H1 (cell line): ENCODE measurements at places on chromosomes 2 and 18.

DNA sequence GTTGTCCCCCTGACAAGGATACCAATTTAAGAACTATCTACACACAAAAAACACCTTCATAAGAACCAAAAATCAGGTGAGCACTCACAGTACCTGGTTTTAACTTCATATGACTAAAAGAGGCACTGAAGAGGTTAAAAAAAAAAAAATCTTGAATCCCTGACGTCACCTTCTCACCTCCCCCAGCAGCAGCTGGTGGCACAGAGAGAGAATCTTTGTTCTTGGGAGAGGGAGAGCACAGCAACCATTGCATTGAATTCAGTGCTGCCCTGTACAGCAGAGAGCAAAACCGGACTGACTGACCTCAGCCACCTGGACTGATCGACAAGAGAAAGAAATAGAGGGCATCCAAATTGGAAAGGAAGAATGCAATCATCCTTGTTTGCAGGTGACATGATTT is 566.0 kb downstream of the TMX3 start:
- no peak for DNase-seq

GRCh38 chr18:35969676-35970075 is 2.8 kb upstream of the RMP24 start:
- DNase-seq, result no peak

- DNase-seq, result no peak
These were observed 27.2 kb downstream of the FAHD2B start for GRCh38 chr2:97067279-97068004.

DNA sequence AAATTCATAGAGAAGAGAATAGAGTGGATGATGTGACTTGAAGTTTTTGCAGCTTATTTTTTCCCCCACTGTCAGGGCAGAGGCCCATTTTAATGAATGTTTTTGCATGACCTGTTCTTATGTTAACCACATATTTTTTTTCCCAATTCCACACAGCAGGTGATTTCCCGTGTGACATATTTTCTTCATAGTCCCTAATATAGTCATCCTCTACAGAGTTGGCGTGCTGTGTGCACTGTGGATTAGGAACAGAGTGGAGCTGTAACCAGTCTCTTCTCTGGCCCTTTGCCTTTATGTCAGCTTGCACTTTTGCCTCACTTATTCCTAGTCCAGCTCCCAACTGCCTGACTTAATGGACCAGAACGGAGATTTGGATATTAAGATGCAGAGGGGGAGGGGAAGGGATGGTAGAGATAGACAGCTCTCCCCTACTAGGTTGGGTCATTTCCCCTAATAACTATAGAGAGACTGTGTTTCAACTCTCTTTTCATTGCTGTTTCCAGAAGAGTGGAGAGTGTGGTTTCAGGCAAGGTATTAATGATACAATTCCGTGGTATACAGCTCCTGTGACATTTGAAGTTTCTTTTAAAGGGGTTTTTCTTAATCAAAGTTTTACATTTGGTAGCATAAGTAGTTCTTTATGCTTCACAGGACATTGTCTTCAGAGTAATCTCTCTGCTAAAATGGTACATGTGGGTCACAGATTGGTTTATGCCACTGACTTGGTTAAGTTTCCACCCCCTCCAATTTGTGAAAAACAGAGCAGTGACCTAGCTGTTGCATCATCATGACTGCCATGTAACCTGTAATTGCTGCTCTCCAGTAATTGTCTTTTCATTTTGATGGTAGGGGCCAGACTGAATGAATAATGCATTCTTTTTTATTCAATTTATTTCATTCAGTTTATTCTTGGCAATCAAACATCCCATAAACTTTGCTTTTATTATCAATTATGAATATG is 161.3 kb downstream of the HAUS1 start:
- DNase-seq, result no peak

DNA sequence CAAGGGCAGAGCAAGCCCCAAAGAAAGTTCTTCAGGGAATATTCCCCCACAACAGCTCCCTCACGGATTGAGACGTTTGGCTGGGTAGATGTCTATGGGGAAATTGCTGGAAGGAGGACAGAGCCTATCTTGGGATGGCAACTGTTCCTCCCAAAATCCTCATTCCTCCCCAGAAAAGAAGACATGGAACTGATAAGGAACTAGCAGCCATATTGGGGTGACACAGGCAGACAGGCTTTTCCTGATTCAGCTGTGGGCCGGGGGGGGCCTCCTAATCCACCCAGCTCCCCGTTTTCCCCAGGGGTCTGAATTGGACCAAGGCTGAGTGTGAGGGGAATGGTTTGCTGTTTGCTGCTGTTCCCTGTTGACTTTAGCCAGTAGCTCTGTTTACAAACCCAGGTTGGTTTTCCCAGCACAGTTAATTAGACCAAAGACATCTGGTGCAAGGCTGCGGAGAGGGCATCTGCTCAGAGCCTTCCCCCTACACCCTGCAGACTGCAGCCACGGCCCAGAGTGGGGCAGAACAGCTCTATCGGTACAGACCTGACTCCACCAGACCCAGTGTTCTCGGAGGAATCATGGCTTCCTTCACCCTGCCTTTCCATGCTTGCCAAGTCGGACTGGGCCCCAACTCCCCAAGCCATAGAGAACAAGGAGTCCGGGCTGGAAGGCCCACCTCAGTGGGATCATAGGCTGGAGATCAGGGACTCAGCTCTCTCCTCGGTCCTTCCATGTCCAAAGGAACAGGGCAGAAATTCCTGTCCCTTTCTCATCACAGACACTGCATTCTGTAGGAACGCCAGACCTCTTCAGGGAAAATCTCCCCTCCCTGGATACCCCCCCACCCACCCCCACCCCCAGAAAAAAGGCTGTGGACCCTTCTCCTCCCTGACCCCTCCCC is 1.7 kb upstream of the PKDCC start:
- DNase-seq, result no peak

- no peak for DNase-seq
These were observed 13.0 kb downstream of the AQP12A start for GRCh38 chr2:240704651-240705050.

- no peak for DNase-seq
These were observed 27.0 kb downstream of the GAD1 start for GRCh38 chr2:170843656-170844055.

- no peak for DNase-seq
These were observed 19.9 kb downstream of the TRAPPC12 start for GRCh38 chr2:3399381-3399780.

- DNase-seq, result no peak
These were observed 3.8 kb upstream of the ATP6V1C2 start for GRCh38 chr2:10717628-10718027.

GRCh38 chr2:178359192-178359912 is 91.6 kb downstream of the PRKRA start:
- DNase-seq, result no peak

DNA sequence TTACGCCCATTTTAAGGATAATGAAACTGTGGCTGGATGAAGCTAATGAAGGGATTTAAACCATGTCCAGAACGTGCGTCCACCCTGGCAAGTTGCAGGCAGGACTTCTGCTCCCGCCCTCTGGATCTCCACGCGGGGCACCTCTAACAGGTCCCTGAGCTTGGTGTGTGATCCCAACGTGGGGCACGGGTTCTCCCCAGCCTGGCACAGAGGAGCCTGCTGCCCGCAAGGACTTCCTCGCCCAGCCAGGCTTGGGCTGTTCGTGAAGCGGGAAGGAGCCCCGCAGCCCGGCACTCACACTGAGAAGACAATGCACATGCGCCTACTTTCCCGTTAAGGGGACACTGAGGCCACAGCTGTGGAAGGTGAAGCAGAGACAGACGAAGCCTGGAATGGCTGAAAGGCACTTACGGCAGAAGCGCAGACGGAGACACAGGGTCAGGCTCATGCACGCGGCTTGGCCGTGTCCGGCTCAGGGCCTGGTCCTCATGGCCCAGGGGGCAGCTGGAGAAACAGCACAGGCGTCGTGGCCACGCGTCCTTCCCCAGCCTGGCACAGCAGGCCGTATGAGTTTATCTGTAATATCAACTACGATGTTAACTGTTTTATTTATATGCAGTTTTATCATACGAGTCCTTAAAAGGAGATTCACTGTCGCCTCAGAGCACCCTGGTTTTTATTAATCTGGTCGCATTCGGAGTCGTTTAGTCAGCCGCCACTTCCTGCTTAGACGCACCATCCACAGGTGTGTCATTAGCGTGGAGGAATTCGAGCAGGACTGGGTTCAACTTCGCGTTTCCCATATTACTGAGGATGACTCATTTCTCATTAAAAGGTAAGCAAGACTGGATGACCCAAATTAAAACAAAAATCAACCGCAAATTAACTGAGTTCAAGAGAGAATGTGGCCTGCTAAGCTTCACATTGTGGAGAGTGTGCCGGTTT is 835.9 kb downstream of the GALR1 start:
- DNase-seq, result no peak

DNA sequence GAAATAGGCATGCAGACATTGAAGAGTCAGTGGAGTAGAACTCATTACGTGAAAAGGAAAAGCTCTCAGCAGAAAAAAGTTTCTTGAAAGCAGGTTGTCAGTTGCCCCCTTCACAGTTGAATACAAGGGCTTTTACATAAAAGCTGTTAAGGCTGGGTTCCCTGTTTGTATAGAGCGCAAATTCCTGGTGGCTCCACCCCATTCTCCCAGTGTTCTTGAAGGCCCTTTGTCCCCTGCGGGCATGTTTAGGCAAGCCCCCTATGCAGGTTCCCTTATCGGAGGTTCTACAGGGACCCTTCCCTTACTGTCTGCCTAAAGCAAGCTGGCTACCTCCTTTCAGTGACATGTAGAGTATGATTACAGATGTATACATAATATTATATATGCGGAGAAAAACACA is 497.2 kb upstream of the SYT4 start:
- no peak for DNase-seq

DNA sequence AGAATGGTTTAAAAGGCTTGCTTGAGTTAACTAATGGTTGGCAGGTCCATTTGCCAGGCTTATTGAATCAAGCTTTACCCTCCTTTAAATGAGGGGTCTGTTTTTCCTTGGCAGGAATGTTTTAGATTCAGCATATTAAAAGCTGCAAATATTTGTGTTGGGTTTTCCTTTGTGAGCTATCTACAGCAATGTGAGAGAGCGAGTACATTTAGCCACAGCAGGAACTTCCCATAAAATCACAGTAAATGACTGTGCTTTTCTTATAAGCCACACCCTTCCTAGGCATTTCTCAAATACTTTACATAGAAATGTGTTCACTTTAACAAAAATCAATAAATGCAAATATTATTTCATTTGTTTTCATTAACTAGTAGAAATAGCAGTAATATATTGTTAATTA is 23.9 kb downstream of the CALCRL start:
- DNase-seq, result no peak

DNA sequence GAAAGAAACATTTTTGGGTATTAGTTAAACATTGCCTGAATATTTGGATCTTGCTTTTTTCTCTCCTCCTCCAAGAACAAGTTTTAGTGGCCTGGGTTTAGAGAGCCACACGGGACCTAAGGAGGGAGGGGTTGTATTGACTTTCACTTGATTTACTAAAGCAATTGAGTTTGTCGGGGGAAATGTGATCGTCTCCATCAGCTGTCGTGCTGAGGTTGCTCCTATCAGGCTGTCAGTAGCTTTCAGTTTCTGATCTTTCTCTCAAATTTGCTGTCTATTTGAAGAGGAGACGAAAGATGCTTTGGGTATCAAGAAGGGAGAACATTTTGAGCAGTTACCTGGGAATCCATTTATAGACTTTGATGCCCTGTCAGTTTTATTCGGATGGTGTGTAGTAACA is 106.0 kb downstream of the SETBP1 start:
- no peak for DNase-seq

DNA sequence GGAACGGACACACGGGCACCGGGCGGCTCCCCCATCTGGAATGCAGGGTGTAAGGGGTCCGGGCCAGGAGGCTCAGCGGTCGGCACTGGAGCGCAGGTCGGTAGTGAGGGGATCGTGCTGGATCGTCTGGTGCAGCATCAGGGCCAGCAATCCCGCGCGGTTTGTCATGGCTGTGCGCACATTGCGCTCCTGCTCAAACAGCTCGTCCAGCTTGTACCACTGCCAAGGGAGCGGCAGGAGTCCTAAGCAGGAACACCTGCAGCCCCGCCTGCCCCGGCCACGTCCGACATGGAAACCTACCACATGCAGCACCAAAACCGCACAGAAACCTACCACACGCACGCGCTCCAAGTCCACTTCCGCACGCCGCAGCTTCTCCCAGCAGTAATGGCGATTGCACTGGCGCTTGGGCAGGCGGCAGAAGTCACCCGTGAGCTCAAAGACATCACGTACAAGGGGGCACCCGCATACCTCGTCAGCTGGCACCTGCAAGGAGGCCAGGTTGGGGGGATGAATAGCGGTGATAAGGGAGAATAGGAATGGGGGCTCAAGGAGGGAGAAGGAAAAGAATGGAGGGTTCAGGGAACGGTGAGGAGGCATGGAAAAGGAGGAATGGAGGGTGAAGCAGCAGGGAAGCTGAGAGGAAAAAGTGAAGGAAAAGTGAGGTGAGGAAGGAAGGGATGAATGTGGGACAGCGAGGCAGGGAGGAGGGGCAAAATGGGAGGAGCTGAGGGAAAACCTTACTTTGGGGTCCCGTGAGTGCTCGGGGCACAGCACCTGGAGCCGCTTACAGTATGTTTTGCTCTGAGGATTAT is 1.4 kb upstream of the MBD1 start:
- DNase-seq, result no peak

DNA sequence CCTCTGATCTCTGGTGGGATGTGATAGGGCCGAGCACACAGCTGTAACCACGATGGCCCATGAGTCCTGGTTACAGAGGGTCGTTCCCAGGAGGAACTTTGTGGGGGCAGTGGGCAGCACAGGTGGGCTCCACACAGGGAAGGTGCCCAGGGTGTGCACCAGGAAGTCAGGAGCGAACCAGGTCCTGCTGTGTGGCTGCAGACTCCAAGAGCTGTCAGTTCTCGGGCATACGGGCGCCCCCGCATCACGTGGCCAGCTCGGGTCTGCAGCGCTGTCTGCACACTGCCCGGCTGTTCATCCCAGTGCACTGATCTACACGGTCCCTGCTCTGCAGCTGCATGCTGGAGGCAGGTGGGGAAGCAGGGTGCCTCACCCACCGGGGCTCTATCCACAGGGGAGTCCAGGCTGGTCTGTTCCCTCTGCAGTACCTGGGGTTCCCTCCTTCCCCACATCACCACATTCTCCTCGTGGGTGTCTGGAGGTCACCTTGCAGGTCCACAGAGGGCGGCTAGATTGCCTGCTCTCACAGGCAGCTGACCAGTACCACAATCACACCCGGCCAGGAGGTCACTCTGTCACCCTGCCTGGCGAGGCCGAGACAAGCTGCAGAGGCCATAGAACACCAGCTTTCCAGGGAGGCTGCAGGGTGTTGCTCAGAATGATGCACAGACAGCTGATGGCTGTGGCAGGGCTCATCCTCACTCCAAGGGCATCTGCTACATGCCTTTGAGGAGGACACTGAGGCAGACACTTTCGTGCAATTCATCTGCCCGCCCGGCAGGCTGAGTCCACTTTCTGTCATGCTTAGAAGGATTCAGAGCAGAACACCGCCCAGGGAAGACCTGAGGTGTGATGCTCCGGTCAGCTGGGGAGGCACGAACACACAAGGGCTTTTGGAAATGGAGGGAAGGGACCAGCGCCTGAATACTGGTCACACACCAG is 202.7 kb downstream of the EIPR1 start:
- no peak for DNase-seq

GRCh38 chr2:49569176-49569575 is 414.9 kb upstream of the FSHR start:
- no peak for DNase-seq
